ENCODE measurements at places on chromosomes 5 and 9.

DNA sequence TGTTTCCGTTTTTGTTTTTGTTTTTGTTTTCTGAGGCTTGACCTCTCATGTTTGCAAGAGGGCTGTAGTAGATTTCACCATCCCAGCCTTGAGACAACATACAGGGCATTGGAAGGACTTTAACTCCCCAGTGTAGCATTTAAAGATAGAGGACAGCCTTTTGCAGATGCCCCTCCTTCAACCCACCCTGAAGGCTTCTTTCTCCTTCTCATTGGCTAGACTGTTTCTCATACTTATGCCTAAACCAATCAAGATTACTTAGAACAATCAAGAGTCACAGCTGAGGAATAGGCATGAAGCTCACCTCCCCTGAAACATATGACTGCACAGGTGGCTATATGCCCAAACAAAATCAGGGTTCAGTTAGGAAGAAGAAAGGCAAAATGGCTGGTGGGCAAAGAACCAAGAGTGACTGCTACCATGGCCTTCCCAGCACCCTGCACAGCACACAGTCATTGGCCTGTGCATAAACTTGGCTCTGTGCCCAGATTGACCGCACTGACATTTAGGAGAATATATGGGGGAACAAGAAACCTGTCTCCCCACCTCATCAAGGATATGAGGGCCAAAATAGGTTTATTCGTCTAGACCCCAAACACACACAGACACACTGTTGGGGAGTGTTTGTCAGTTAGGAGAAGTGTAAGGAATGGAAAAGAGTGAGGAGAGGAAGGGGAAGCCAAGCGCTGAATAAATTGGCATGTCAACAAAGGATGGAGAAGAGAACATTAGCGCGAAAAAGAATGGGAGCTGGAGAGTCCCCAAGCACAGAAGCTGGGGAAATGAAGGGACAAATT, 137.3 kb upstream of the RANBP3L start:
- DNase-seq = no peak

- no peak for DNase-seq
Measured at GRCh38 chr5:32690153-32690552, 21.0 kb upstream of the NPR3 start.

GRCh38 chr5:157603333-157604190, 28.0 kb upstream of the ADAM19 start:
- DNase-seq = no peak

GRCh38 chr9:64128572-64128971, 1156.4 kb downstream of the FOXD4L5 start:
- no peak for DNase-seq

- DNase-seq = no peak
Measured at GRCh38 chr5:131389096-131389868, 125.4 kb downstream of the CDC42SE2 start.

DNA sequence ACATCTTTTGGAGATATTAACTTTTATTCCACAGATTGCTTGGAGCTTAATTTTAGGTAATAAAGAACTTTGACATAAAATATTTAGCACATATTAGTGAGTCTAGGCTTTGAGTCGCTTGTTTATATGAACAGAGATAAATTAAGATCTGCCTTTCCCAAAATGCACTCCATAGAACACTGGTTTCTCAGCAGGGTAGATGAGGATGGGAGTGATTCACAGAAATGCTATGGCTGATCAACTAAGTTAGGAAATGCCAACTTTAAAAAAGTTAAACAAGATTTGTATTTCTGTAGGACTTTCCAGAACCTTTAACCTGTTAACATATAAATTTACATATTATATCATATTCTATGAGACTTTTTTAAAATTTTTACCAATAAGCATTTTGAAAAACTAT, 65.2 kb downstream of the STARD4 start:
- DNase-seq = no peak

DNA sequence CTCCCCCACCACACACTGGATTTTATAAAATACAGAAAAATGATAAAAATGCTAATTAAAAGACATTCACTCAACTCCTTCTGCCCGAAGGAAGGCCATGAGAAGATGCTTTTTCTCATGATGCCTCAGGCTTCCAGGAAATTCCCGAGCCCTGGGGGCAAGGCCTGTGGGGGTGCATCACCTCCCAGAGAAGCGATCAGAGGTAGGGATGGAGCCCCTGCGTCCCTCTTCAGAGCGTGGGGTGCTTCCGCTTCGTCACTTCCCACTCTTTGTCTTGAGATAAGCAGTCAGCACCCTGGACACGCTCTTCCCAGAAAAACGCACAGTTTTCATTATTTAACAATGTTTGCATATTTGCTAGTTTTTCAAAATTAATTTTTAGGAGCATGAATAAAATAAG, 33.3 kb upstream of the SH3PXD2B start:
- DNase-seq = no peak

DNA sequence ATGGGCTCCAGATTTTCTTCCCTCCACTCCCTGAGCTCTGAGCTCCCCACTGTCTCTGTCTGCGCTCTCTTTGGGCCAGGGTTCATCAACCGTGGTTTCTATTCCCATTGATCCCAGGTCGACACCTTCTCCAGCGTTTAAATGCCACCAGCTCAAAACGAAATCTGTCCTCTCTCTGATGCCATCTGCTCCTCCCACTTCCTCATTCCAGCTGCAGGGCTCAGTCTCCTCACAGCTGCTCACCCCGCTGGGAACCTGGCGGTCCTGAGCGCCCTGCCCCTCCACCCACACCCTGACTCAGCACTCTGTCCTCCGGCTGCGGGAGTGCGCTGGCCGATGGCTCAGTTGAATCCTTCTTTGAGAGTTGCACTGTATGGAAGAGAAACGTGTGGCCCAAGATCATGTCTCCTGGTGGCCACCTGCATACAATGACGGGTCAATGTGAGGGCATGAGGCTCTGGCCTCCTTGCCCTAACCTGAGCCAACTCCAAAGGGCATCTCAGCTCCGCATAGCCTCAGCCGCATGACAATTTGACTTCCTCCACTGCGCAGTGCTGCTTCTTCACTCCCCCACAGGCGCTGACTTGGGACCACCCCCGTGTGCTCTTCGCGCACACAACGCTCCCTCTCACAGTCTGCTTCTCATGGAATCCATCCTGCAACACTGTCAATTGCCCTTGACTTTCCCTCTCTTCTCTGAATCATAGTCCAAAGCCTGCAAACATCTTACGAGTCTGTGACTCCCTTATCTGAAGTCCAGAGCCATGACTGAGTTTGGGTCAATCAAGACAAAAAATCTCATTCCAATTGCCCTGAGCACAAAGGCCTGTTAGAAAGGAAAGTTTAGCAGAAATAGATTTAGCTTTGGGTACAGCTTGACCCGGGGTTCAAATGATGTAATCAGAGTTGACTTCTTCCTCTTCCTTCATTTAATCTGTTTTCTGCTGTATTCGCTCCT, 82.4 kb downstream of the PTCH1 start:
- no peak for DNase-seq

DNA sequence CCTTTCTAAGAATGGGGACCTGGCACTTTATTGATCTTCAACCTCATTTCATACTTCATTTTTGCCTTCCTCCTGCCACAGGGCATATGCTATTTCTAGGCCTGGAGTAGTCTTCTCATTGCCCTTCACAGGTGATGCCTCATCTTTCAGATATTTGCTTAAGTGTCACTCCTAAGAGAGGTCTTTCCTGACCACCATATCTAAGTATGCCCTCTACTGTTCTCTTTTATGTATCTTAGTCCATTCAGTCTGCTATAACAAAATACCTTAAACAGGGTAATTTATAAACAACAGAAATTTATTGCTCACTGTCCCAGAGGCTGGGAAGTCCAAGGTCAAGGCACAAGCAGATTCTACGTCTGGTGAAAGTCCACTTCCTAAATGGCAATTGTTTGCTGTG, 99.1 kb downstream of the ADAMTS6 start:
- DNase-seq = no peak

DNA sequence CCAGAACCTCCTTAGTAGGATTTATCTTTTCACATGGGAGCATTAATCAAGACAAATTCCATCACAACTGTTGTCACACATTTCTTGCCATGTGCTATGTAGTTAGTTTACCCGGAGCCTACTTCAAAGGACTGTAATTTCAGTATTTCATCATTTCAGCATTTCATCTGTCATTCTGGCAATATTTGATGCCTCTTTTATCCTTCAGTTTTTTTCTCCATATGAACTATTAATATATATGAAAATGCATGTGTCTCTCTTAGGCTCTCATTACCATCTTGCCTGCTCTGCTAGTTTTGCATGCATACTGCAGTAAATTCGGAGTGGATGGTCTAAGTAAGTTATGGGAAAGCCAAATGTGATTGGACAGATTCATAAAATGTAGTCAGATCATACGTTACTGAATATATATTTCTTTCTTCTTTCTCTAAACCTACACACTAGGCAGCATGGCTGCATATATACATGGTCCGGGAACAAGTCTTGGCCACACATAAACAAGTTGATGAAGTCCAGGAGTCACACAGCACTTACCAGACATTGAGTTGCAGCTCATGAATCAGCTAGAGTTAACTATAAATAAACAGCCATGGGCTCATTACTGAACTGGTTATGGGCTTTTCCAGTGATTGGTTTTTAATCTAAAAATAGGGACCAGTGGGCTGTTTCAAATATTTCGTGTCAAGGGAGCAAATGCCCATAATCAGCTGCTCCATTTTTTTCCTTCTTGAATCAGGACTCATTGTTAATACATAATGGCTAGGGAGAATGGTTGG, 46.6 kb downstream of the SPATA31D1 start:
- no peak for DNase-seq

All from omental fat pad (tissue), 4 donors.